ENCODE measurements at places on chromosomes 11 and 22.

DNA sequence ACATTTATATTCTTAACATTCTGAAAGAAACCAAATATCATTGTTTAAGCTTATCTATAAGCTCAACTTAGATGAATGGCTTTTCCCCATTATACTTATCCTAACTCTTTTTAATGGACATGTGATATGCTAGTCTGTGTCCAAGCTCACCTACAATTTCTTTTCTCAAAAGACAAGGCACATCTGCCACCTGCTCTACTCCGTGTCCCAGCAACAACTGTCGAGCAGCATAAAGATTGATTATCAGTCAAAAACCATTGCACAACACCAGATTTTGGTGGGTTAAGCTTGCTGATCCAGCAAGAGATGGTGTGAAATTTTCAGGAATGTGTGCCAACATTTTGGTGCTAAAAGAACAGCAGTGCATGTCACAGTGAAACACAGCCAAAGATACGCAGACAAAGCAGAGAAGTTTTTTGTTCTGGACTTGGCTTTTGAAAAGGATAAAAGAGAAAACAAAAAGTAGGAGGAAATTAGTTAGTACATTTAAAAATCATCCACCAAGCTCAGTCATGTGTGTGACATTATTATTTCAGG lies 65.8 kb downstream of the DCDC1 start:
- DNase-seq = no peak

DNA sequence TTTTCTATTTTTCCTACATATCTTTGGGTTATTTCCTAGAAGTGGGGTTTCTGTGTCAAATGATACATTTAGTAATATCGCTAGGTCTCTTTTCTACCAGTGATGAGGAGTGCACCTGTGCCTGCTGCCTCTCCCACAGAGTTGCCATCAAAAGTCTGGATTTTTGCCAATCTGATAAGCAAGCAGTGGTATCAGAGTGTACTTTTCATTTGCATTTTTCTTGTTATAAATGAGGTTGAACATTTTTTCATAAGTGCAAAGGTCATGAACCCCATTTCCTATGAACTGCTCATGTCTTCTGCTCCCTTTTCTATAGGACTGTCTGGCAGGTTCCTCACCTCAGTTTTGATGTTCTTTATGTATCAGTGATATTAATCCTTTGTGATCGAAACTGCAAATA lies 1.7 kb downstream of the TRPM5 start:
- DNase-seq = no peak

- peak; percentile 22 for DNase-seq
Measured at GRCh38 chr11:65182258-65183170, 786 bp downstream of the CAPN1 start.

GRCh38 chr11:15127341-15127740 lies 12.6 kb downstream of the INSC start:
- no peak for DNase-seq

DNA sequence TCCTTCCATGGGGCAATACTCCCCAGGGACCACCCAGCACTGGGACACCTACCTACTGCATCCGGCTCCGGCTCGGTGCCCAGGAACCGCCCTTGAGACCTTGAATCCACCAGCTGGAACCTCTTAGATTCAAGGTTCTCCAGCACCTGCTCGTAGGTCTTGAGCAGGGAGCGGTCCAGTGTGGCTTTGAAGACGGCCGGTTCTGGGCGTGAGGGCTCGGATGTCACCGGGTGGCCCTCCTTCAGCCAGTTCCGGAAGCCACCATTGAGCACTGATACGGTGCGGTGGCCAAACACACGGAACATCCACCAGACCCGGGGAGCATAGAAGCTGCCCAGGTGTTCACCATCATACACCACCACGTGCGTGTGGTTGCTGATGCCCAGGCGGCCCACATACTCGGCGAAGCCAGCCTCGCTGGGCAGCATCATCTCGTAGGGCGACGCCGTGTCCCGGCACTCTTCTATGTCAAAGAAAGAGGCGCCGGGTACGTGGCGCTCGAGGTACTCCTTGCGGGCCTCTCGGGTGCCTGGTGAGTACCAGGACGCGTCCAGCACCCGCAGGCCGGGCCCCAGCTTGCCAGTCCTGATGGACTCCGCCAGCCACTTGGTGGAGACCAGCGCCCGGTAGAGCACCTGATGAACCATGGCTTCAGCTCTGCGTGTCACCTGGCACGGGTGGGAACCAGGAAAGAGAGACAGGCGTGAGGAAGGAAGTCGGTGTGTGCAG lies 997 bp downstream of the TST start:
- no peak for DNase-seq

GRCh38 chr11:2210366-2211112 lies 38.9 kb upstream of the TH start:
- DNase-seq = no peak

- peak; percentile 43 for DNase-seq
Measured at GRCh38 chr22:50260801-50261614, 475 bp downstream of the MAPK12 start.

GRCh38 chr11:83948200-83948599 lies 662.0 kb upstream of the CCDC90B start:
- peak; percentile 26 for DNase-seq

DNA sequence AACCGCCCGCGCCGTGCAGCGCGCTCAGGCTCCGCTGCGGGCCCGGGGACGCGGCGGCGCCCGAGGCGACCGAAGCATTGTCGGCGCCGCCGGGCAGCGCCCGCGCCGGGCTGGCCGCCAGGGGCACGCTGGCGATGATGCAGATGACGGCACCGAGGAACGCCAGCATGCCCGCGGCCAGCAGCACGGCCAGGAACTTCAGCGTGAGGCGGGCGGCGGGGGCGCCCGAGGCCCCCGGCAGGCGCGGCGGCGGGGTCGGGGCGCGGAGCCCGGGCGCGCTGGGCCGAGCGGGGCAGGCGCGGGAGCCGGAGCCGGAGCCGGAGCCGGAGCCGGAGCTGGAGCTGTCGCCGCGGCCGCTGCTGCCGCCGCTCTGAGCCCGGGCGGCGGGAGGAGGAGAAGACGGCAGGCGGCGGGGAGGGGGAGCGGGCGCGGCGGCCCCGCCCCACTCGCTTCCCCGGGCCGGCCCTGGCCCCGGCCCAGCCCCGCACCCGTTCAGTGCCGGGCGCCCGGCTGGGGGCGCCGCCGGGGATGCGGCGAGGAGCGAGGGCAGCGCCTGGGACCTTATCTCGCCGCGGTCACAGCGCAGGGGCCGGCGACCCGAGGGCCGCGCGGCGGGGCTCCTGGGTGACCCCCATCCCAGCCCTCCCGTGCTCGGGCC lies at the start of gene NPTXR:
TSS of gene NPTXR (minus strand) at position 372 of the 658 bp plus-strand sequence.
- DNase-seq = peak; percentile 47

DNA sequence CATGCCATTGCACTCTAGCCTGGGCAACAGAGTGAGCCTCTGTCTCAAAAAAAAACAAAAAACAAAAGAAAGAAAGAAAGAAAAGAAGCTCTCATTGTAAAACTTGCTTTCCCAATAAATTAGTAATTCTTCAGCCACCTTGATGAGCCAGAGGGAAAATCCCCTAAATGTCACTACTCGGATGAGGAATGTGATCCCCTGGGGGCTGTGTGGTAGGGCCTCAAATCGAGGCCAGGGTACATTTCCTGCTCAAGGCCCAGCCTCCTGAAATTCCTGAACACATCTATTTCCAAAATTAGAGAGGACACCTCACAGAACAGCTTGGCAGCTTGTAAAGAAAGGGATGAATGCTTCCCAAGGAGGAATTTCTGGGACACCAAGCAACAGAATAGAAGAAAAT lies 147.1 kb upstream of the SESN3 start:
- no peak for DNase-seq

- no peak for DNase-seq
Measured at GRCh38 chr11:69316956-69317355, 23.0 kb downstream of the MYEOV start.

DNA sequence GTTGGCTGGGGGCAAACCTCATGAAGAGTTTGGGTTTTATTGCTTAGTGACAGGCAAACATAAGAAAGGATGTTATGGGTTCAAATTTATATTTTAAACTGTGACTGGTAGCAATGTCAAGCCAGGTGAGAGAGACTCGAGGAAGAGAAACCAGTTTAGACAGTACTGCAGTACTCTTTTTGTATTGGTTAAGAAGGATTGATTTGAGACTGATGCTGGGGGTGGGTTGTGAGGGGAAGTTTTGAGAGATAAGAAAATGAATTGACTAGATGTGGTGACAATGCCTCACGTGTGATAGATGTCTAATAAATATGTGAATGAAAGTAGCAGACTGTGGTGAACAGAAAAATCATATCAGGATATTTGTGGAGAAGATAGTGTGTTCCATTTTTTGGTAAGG lies 142.4 kb downstream of the DDX10 start:
- no peak for DNase-seq

DNA sequence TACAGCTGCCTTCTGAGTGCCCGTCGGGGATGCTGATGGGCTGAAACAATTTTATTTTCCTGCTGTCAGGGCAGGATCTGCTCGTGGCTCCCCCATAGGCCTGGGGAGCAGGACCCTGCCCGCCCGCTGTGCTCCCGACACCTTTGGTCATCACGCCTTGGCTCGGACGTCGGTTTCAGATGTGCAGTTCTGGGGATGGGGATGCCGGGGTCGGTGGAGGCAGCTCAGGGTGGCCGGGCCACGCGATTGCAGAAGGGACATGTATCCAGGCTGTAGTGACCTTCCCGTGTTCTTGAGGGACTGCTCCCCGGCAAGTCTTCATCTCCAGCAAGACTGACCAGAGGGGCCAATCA lies 1150.5 kb downstream of the BRD1 start:
- DNase-seq = no peak

DNA sequence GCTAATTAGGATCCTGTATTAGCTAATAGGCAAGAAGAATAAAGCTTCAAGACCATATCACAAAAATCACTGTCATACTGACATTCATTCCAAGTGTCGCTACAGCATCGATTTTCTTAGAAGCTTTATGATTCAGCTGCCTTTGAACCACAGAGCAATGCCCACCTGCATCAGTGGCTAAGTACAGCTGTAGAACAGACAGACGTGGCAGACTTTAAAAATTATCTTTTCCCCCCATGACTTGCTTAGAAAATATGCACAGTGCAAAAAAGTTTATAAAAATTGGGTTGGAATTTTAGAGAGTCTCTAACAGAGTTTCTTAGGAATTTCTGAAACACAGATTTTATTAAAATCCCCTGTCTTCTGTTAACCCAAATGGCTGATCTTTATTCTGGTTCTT lies 120.8 kb downstream of the CADM1 start:
- no peak for DNase-seq

DNA sequence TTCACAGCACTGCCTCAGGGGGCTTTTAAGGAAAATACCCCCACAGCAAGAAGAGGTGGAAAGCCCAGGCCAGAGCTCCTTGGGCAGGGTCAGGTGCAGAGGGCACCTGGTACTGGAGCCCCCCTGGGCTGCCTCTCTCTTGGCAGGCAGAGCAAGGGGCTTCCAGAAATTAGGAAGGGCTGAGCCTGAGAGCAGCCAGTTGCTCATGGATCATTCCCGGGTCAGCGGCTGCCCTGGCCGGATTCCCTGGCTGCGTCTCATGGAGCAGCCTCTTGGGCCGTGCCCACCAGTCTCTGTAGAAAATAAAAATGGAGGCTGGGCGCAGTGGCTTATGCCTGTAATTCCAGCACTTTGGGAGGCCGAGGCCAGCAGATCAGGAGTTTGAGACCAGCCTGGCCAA lies 10.3 kb upstream of the OMP start:
- no peak for DNase-seq

GRCh38 chr22:22410677-22411076 lies 97.9 kb downstream of the ZNF280B start:
- no peak for DNase-seq

DNA sequence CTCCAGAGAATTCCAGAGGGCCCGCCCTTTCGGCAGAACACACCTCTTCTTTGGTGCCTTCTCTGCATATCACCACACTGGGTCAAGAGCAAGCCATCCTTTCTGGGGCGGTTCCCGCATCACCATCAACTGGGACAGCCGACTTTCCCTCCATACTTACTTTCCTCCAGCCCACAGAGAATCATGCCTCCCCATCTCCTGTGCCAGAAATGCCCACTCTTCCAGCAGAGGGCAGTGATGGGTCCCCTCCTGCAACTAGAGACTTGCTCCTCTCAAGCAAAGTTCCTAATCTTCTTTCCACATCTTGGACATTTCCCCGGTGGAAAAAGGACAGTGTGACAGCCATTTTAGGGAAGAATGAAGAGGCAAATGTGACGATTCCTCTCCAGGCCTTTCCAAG lies 157.7 kb downstream of the C11orf91 start:
- no peak for DNase-seq

DNA sequence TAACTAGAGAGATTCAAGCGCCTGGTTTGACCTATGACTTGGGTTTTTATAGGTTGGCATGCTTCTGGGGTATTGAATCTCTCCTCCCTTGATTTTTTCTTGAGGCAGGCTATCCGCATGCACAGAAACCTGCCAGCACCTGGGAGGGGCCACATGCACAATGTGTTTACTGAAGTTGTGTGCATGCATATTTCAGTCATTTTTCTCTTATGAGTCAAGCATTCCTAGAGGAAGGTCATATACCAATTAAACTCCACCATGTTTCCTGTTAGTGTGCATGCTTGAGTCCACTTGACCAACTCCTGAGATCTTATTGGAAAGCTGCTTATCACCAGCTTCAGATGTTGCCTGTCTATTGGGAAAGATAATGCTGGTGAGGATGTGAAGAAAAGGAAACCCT lies 1718.4 kb downstream of the LRRC4C start:
- no peak for DNase-seq

GRCh38 chr22:36528341-36528740 lies 625 bp downstream of the EIF3D start:
- no peak for DNase-seq

DNA sequence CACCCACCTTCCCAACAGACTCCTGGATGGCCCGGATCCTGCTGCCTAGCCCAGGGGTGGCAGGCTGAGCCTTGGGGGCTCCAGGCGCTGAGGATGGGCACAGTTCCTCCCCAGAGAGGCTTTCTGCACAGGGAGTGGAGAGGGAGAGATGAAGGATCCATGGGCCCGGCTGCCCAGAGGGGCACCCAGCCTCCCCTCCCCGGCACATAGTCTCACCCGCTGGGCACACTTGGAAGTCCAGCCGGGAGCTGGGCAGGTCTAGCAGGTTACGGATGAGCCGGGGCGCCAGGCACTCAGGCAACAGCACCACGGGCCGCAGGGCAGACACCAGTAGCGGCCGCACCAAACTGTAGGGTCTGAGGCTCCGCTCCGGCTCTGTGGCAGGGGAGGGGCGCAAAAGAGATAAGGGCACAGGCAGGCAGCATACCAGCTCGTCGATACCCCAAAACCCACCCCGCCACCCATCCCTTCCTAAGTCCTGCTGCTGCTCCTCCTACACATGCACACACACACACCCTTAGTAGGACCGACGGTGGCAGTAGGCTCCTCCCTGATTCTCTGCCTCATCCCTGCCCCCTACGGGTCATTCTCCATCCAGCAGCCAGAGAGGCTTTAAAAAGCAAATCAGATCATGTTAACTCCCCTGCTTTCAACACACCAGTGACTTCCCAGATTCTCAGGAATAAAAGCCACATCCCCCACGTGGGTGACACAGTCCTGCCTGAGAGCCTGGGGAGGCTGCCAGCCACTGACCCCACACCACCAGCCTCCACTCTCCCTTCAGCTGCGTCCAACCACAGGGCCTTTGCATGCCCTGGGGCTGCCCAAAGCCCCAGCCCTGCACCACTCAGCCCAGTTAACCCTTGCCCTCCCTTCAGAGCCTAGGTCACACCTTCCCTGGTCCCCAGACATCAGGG lies 6.5 kb upstream of the MFNG start:
- DNase-seq = no peak
